ENCODE measurements at places on chromosomes 2 and 18.

GRCh38 chr18:24446953-24447538, 13.4 kb upstream of the HRH4 start:
- no peak for DNase-seq

DNA sequence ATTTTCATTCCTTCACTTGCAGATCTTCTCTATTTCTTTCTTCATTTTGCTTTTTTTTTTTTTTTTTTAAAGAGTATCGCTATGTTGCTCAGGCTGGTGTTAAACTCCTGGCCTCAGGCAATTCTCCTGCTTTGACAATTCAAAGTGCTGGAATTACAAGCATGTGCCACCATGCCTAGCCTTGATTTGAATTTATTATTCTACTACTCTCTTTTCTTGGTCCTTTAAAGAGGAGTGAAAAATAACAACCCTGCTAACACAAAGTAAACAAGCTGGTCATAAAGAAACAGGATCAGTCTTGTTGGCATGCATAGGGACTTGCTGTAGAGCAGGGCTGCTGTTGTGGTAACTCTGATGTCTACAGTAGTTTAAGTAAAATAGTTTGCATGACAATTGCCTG, 1615.3 kb upstream of the ZEB2 start:
- no peak for DNase-seq

DNA sequence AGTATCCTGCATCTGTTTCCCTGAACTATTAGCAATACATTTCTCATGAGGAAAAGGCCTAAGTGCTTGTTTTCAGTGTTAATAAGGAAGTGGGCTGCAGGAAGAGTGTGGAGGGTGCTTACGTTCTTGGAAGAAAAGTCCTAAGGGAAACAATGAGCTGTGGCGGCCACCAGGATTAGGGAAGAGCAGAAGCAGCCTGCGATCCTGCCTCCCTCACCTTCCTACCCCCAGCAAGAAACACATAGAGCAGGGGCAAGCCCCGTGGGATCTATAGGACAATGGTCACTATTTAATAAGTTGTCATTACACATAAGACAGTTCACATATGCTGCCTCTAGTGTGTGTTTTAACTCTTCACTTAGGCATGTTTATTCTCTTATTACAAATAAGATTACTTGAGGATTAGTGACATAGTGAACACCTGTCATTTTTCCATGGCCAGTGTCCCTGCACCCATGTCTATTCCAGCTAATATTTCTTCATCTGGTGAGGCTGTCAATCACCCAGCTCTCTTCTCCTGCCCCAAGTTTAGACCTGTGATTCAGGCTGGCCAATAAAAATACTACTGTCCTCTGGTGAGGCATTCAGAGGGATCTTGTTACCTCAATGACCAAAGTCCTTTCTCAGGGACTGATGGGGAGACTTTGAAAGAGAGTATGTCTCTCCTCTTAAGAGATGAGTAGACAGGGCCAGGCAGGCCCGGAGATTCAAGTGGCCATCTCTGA, 510.9 kb upstream of the CELF4 start:
- DNase-seq, result no peak

- peak; percentile 91 for DNase-seq
These were observed 59.1 kb downstream of the ACSL3 start for GRCh38 chr2:222919841-222920526.

- no peak for DNase-seq
These were observed 7.7 kb downstream of the HK2 start for GRCh38 chr2:74841641-74842040.

GRCh38 chr2:98731041-98731893, at the start of gene MGAT4A:
MGAT4A (minus strand) TSS chr2:98731132; CDS start chr2:98726332, 4,800 bp downstream.
- peak; percentile 36 for DNase-seq

GRCh38 chr2:203062126-203062525, 47.5 kb downstream of the NBEAL1 start:
- DNase-seq, result peak; percentile 22

DNA sequence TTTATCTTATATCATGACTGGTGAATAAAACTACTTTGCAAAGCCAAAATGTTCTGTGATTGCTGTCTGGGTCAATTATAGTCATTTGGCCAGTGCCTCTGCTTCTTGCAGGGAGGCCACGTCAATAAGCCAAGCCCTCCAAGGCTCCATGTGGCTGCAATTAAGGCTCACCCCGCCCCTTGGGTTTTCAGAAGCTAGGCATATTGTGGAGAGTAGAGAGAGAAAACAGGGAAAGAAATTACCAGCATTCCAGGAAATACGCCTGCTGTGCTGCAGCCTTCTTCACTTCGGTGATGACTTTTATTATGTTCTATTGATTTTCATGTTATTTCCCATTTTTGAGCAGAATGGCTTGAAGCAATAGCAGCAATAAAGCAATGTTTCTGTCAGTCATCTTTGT, 319.7 kb downstream of the SOX11 start:
- peak; percentile 83 for DNase-seq

DNA sequence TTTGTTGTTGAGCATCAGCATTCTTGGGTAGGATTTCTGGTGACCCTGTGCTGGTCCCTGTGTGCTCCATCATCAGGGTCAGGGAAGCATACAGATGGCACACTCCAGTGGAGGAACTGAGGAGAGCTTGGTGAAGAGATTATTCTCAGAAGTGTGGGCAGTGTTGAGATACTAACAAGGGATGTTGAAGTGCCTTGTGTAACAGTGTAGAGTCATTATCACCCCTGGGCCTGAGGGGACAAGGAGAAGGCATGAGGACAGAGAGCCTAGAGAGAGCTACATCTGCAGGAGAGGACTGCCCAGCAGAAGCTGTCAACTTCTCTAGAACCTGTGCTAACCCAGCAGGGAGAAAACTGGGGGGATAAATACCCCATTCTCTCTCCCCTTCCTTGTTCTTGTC, 189.0 kb downstream of the PLCL1 start:
- DNase-seq, result no peak

- DNase-seq, result peak; percentile 33
These were observed 147.0 kb upstream of the PELI1 start for GRCh38 chr2:64291181-64291580.

GRCh38 chr2:68317971-68318913, 1.5 kb downstream of the CNRIP1 start:
- peak; percentile 2 for DNase-seq

- DNase-seq, result no peak
These were observed 23.1 kb upstream of the GPC1 start for GRCh38 chr2:240412211-240412861.

- DNase-seq, result peak; percentile 47
These were observed 84.7 kb upstream of the NEDD4L start for GRCh38 chr18:57959278-57959677.

GRCh38 chr2:62485761-62486438, 20.1 kb downstream of the TMEM17 start:
- peak; percentile 37 for DNase-seq

Measured in fibroblast of skin of abdomen (primary cell).